ENCODE measurements at places on chromosomes 3 and 15.

DNA sequence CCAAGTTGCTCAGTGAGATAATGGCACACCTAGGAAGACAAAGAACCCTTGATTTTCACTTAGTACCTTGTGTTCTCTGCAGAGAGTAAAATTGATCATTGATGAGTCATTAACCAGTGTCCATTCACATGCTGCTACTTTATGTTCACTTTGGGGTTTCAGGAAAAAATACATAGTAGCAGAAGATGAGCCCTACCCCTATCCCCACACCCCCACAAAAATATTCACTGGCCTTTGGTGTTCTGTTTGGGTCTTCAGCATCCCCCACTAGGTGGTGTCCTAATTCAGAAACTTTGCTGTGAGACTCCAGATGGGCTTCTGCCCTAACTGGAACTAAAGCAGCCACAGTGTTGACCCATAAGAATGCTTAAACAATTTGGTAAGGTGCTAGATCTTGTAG is 178.8 kb downstream of the KLHL25 start:
- no peak for DNase-seq

DNA sequence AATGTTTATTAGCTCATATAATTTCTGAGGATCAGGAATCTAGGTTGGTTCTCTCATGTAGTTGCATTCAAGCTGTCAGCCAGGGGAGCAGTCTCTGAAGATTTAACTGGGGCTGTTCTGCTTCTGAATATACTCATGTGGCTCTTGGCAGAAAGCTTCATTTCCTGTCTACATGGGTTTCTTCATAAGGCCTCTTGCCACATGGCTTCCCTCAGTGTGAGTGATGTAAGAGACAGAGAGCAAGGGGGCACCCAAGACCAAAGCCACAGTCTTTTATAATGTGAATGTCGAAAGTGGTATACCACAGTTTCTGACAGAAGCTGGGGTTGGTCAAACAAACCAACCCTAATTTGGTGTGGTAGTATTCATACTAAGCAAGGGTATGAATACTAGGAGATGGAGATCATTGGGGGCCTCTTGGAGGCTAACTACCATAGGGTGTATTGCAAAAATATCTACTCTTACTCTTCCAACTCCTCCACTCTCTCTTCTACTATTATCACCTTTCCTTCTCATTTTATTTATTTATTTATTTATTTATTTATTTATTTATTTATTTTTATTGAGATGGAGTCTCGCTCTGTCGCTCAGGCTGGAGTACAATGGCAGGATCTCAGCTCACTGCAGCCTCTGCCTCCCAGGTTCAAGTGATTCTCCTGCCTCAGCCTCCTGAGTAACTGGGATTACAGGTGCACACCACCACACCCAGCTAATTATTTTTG is 123.8 kb downstream of the B3GALNT1 start:
- DNase-seq: no peak

- peak; percentile 12 for DNase-seq
These were observed 66.1 kb downstream of the SLC30A4 start for GRCh38 chr15:45456212-45457106.

DNA sequence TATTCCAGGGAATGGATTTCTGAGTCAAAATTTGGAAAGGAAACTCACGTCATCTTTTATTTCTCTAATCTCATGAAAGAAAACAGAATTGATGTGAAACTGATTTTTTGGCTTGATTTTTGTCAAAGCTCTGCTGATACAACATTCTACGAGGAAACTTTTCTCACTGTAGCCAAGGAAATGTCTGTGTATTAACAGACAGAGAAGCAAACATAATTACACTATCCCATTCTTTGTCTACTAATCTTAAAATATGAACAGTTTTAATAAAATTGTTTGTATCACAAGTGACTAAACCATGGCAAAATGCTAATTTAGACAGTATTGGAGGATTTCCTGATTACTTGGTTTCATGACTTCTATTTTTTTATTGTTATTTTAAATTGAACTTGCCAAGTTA is 1437.0 kb downstream of the OTOL1 start:
- DNase-seq: no peak

DNA sequence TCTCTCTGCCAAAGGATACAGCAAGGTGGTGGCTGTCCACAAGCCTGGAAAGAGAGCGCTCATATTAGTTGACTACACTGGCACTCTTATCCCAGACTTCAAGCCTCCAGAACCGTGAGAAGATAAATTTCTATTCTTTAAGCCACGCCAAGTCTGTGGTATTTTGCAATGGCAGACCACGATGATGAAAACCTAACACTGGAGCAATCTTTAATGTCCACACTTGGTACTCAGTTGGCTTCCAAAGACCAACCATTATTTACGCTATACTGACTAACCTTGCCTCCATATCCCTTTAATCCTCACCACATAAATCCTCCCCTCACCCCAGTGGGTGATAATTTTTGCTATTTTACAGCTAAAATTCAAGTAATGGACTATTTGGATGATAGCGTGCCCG is 16.9 kb upstream of the LACTB start:
- no peak for DNase-seq

GRCh38 chr3:168068346-168068745 is 27.4 kb downstream of the GOLIM4 start:
- DNase-seq: no peak

DNA sequence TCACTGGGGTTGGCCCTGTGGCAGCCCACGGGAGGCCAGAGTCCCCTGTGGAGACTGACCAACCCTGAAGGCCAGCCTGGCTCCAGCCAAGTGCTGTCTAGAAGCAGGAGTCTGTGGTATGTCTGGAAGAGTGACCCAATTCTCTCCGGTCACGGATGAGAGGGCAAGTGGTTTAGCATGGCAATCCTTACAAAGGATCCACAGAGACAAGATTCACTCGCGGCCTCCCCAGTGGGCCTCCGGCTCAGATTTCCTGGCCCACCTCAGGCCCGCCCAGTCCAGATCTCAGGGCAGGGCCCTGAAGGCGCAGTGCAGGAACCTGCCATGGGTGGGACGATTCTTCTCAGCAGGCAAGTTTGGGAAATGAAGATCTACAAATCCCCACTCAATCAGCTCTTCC is 5.0 kb upstream of the BCL2L10 start:
- DNase-seq: no peak

GRCh38 chr3:188754267-188754666 is 417.5 kb upstream of the TPRG1 start:
- no peak for DNase-seq

DNA sequence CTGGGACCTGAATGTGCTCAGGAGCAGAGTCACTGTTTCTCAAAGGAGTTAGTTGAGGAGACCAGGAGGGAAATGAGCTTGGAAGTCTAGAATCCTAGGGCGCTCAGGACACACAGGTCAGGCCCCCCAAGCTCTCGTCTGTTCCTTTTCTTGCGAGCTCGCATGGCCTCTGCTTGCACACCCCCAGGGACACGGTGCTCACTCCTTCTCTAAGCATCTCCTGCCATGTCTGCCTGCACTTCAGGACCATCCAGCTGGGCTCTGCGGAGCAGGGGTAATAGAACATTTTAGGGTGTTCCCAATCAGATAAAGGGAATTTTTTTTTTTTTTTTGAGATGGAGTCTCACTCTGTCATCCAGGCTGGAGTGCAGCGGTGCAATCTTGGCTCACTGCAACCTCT is 213.2 kb downstream of the XXYLT1 start:
- no peak for DNase-seq

GRCh38 chr15:77688266-77688665 is 55.6 kb upstream of the LINGO1 start:
- no peak for DNase-seq

- DNase-seq: no peak
These were observed 48.3 kb upstream of the THSD4 start for GRCh38 chr15:71066983-71067382.

GRCh38 chr15:60869851-60870250 is 359.3 kb downstream of the RORA start:
- no peak for DNase-seq

DNA sequence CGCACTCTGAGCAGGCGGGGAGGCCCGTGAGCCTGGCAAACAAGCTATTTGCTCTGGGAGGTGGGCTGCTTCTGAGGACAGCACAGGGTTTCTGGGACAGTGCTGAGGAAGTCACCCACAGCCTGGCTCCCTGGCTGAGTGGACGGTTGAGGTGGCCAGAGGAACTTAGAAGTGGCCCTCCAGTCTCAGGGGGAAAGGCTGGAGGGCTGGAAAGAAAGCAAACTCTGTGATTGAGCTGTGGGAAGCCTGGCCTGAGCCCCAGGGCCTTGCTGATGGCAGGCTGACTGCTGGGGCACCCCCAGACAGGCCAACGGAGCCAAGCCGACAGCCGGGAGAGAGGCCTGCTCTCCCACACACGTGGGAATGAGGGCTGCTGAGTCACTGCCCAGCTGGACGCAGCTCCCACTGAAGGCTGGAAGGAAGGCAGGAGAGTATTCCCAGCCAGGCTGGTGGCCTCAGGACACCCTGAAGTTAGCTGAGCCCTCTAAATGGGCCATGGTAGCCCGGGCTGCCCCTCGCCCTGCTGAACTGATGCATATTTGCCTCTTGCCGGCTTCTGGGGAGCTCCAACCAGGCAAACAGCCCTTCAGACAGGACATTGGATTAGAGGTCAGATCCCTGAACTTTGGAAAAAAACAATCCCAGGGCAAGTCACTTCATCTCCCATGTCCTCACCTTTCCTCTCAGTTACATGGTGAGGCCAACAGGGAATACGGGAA is 98.0 kb upstream of the TLE3 start:
- DNase-seq: no peak

- no peak for DNase-seq
These were observed 90.5 kb downstream of the CCNL1 start for GRCh38 chr3:157069406-157069805.

DNA sequence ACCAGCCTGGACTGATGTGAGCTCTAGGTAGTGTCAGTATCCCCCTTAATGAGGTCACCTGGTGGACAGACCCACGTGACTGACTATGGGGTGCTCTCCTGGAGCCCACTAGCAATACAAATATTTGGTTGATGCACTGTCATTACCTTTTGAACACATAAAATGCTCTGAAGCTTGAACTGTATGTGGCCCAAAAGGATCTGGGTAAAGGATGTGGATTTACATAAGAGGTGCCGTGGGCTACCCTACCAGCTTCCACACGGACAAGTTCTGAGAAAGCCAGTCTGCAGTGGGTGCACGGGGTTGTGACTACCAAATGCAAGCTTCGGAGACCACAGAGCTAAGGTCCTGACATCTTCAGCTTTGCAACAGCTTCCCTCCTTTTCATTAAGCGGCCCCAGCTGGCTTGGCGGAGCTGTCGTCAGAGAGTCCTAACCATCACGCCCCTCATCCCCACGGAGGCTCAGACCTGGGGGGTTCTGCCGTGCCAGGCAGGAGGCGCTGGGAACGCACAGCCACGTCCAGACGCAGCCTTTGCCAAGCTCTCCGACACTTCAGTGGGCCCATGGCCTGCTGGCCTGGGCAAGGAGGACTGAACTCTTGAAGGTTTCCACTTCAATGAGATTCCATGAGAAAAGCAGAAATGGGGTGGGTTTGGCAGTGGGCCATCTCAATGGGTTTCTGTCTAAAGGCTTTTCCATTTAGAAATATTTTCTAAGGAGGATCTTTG is 228.3 kb downstream of the ADAMTS17 start:
- no peak for DNase-seq

- DNase-seq: no peak
These were observed 25.0 kb downstream of the MYLK start for GRCh38 chr3:123859177-123859576.

DNA sequence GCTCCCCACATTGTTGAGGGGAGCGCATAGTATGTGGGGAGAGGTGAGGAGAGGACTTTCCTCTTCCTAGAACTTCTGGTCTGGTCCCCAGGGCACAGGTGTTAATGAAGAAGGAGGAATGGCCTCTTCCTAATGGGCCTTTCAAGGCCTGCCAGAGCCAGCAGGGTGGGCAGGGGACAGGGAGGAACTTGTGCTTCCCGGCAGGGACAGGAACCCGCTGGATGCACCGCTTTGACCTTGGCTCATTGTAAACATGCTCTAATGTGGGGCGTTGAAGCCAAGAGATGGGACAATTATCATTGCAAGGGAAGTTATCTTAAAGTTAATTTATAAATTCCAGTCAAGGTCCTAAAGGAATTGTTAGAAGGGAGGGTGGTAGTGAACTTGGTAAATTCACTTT is 21.0 kb upstream of the CHRNB4 start:
- DNase-seq: no peak

GRCh38 chr15:25712192-25712960 is 150.8 kb downstream of the ATP10A start:
- DNase-seq: no peak

DNA sequence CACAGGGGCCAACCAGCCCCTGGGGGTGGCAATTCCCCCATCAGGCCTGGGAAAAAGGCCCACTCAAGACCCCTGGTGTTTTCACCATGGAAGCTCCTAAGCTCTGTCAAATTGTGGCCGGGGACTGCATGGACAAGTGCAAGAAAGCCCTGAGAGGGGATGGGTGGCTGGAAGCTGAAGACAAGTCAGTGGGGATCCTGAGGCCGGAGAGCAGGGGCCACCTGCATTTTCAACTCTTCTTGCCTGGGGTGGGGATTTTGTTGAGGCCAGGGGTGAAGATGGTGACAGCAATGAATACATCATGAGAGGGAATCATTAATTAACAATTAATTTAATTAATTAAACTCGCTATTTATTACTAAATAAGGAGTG is 33.9 kb downstream of the FEM1B start:
- no peak for DNase-seq

DNA sequence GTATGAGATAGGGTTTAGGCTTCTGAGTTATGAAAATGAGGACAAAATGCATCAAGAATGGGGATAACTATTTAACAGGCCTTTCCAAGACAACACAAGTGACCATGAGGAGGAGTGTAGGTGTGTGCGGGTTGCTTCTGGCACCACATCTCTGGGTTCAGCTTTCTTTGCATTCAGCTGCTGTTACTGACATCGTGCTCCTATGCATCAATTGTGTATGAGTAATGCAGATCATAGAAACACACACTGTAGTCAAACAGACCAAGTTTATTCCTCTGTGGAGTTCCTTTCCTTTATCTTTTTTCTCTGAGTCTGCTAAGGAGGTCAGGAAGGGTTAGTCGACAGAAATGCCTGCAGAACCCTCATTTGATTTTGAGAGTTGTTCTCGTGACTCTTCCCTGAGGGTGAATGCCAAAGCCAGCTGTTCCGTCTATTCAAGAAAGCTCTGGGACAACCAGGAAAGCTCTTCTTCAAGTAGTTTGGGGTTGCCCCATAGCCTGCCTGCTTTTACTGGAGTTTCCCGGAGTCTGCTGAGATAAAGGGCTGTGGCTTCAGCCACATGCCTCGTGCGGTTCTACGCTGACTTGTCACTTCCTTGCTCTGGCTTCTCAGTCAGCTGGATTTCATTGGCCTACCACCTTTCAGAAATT is 136.7 kb upstream of the TLE3 start:
- no peak for DNase-seq

- peak; percentile 63 for DNase-seq
These were observed 6.9 kb upstream of the RPL35A start for GRCh38 chr3:197942956-197943556.
